ENCODE measurements at places on chromosomes 12 and 14.

GRCh38 chr12:67991158-67991557 is 1.9 kb downstream of the IFNG-AS1 start:
- DNase-seq = peak; percentile 10

- DNase-seq = no peak
Measured at GRCh38 chr14:30251557-30252100, 307.3 kb upstream of the G2E3 start.

- DNase-seq = no peak
Measured at GRCh38 chr12:2198005-2198501, 145.3 kb downstream of the CACNA1C start.

DNA sequence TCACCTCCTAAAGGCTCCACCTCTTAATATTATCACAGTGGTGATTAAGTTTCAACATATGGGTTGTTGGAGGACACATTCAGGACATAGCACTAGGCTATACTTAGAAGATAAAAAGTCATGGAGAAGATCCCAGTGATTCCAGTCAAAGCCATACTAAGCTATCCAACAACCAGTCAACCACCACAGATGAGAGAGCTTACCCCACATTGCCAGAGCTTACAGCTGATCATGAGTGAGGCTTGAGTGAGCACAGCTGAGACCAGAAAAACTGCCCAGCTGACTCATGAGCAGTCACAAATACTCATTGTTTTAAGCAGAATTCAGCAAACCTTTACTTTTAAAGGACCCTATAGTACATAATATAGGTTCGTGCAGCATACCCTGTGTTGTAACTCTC is 85.1 kb downstream of the DRAM1 start:
- no peak for DNase-seq

DNA sequence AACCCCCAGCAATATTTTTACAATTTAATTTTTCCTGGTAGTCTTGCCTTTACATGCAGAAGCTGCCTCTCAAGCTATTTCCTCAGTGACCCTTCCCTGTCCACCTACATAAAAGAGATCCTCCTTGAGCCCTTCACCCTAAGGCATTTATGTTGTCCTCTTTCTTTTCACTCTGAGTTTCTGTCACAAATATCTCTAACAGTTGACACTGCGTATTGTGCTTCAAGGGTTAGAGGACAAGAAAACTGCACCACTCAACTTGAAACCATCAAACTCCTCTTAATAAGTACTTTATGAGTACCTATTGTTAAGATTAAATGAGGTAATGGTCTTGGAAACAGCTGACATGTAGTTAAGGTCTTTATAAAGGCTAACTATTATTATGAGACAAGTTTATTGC is 557.7 kb downstream of the TRHDE start:
- DNase-seq = no peak

DNA sequence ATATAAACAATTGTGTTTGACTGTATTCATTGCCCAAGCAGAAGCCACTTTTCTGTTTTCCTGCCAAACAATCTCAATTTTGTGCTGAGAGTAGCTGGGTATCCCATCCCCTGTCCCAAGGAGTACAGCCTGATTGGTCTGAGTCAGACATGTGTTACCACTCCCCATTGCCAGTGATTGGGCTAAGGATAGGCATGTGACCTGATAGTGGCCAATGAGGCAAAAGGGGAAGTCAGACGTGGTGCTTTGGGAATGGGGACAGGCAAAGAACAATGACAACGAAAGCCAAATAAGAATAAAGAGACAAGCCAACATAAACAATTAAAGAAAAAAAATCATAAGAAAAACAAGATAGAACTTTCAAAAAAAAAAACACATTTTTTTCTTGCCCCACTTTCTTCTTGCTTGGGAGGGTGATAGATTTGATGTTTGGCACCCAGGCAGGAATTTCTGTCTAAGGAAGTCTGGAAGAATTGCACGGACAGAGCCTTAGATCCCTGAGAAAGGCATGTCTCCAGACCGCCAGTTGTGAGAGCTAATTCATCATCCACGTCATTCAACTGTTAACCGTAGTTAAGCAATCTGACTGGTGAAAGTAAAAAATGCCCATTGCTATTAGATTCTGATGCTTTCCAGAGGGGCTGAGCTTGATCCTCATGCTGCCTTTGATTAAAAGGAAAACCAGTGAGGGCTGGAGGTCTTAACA is 626.6 kb upstream of the TMEM132C start:
- DNase-seq = no peak

GRCh38 chr12:89736995-89737394 is 28.4 kb upstream of the ATP2B1 start:
- DNase-seq = no peak

GRCh38 chr12:129075460-129076208 is 222.4 kb downstream of the GLT1D1 start:
- DNase-seq = no peak

- no peak for DNase-seq
Measured at GRCh38 chr14:69481815-69482568, 2.5 kb upstream of the PLEKHD1 start.

GRCh38 chr14:31388687-31389413 is 31.5 kb downstream of the HEATR5A start:
- DNase-seq = no peak

DNA sequence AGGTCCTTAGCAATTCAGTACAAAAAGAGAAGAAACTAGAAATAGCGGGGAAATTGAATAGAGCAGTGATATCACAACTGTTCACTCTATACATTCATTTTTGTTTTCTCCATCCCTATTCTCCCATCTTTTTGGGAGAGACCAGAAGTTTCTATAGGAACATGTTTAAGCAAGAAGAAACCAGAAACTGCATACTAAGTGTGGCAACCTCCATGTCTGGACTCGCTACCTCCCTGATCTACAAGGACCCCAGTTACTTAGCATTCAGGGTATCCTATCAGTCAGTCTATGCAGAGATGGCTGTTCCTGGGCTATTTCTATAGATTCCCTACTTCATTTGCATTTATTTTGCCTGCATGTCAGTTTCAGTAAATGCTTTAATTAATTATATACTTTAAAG is 178.6 kb downstream of the PHLDA1 start:
- no peak for DNase-seq

- no peak for DNase-seq
Measured at GRCh38 chr12:26845984-26846383, 13.0 kb upstream of the ITPR2 start.

- no peak for DNase-seq
Measured at GRCh38 chr14:51439896-51440295, 199.8 kb downstream of the TMX1 start.

DNA sequence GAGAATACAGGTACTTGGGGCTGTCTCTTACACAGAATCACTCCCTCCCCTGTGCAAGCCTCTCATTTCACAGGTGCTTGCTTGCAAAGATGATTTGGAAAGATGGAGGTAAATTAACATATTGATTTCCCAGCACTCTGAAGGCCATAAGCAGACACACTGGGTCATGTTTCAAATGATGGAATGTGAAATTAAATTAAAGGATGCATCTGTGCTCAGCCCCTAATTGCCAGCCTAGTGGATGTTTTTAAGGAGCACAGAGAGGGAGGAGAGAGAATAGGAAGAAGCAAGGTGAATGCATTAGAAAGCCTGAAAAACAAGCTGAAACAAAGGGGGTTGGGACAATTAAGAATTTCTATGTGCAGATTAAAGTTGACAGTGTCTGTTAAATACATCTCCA is 96.1 kb upstream of the GRIP1 start:
- no peak for DNase-seq

DNA sequence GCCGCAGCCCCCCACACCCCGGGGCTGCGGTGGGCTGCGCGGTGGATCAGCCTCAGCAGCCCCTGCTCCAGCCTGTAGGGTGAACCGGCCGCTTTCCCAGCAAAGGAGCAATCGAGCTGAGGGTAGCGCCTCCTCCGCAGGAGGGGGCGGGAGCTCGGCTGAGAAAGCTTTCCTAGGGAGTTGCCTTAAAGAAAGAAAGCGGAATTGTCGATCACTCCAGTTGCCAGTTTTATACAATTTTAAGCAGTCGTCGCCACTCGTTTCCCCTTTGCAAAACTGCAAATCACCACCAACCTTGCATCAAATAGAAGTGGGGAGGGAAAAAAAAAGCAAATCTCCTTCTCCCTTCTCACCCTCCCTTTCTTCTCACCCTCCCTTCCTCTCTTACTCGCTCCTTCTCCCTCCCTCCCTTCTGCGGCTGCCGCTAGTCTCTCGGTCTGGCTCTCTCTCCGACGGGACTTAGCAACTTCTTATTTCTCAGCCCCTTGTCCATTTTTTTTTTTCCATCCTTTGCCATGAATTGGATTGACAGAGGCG is at the start of gene PDE3A:
Gene PDE3A, plus strand, starts transcription at position 424 of the 537 bp plus-strand sequence. CDS start 748 bp downstream, outside the sequence.
- DNase-seq = no peak

DNA sequence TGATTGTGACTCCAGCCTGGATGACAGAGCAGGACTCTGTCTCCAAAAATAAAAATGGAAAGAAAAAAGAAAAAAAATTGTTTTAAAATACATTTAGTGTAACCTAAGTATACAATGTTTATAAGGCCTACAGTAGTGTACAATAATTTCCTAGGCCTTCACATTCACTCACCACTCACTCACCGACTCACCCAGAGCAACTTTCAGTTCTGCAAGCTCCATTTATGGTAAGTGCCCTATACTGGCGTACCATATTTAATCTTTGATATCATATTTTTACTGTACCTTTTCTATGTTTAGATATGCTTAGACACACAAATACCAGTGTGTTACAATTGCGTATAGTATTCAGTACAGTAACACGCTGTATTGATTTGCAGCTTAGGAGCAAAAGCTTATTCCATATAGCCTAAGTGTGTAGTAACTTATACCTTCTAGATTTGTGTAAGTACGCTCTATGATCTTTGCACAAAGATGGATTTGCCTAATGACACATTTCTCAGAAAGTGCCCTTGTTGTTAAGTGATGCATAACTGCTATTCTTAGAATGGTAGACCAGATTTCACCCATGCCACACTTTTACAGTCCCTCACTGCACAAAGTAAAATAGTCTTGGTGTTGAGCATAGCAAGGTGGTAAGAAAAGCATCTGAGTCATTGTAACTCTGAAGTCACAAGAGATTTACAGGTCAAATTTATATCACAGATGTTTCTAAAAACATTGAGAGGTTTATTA is 151.9 kb downstream of the LRRK2 start:
- no peak for DNase-seq

DNA sequence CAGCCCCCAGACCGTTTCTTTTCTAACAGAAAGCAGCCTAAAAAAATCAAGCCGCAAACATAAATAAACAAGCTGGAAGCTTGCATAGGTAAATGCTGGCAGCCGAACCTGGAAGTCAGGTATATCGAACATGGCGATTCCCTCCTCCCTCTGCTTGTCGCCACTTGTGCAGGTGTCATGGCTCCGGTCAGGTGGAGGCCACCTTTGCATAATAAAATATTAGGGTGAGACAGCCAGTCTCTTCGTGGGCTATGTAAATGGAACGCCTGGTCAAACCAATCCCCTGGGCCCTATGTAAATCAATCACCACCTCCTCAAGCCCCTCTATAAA is 223.9 kb upstream of the DAAM1 start:
- DNase-seq = no peak

DNA sequence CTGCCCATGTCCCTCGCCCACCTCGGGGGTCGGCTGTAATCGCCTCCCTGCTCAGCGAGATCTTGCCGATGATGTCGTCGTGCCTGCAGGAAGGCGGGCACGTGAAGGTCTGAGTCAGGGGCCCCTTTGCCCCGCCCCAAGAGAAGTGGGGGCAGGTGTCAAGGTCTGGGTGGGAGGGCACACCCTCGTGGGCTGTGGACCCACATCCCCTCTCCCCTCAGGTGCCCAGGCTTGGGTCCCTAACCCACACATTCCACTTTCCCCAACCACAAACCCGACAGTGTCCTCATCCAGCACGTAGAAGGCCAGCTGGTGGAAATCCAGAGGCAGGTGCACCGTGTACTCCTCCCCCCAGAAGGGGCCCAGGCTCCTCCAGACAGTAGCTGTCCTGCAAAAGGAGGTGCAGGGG is 7.8 kb downstream of the RASAL1 start:
- no peak for DNase-seq

DNA sequence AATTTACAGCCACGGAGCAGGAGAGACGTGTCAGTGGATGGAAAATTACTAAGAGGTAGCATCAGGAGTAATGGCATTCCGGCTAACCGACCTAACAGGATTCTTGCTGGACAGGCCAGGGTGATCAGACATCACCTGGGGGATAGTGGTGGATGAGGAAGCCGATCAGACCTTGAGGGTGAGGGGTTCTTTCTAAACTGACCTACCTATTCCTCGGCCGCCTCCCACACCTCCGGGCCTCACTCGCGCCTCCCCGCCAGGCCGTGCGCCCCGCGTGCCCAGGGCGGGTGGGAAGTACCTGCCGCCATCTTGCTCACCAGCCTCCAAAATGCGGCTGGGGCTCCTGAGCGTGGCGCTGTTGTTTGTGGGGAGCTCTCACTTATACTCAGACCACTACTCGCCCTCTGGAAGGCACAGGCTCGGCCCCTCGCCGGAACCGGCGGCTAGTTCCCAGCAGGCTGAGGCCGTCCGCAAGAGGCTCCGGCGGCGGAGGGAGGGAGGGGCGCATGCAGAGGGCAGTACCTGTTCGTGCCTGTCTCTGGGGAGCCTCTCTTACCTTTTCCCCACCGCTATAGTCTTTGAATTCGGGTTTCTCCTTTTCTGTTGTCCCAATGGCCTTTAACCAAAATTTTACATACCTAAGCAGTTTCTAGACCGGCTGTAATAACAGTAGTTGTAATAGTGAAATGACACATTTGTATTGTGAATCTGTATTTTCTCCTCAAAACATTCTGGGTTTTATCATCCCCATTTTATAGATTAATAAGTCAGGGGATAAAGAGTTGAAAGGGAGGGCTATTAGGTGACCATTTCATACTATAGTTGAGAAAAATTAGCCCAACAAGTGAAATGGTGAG is at the start of gene TMPRSS12:
Gene TMPRSS12, plus strand, starts transcription at position 290 of the 857 bp plus-strand sequence. Its CDS starts 39 bp downstream, at position 329.
- no peak for DNase-seq

- no peak for DNase-seq
Measured at GRCh38 chr14:68081489-68081888, 261.9 kb downstream of the RAD51B start.
